ENCODE measurements at places on chromosomes 2 and 18. TPM values are rescaled to one million over a fixed set of nuclear protein-coding genes. Genes with fewer than 3 reads are reported as not detected.

DNA sequence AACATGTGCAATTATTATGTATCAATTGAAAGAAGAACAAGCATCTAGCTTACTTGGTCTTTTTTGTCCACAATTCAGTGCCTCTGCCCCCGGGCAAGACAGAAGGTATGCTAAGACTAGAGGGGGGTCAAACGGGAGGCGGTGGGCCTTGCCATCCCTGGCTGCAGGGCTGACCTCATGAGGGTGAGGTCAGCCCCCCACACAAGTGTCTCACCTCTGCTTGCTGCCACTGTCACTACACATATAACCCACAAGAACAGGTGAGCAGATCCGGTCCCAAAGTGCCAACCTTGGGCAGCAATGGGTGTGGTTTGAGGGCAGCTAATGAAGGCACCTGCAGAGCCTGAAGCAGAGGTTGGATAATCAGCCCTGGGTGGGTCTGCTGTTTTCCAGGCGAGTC lies 71.5 kb downstream of the EDAR start:
- no peak for DNase-seq

DNA sequence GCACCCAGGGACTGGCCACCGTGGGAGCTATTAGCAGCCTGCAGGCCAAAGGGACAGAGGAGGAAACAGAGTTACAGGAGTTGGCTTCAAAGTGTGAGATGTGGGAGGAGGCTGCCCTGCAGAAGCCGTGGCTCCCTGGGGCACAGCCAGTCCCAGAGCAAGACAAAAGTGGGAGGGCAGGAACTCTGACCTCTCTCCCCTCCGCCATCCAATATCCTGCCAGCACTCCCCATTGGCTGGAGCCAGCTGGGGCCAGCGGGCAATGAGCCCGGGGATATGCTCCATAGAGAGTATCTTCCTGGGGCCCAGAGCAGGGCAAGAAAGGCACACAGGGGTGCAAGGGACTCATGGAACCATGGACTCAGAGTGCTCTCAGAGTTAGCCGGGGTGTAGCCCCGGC lies 143.1 kb downstream of the INHBB start:
- DNase-seq: no peak

The CFAP210 gene
- total RNA-seq: not detected

- DNase-seq: no peak
These were observed 82.3 kb downstream of the INPP5D start for GRCh38 chr2:233142355-233142897.

GRCh38 chr18:6482198-6482977 lies 67.7 kb upstream of the L3MBTL4 start:
- peak; percentile 27 for DNase-seq

DNA sequence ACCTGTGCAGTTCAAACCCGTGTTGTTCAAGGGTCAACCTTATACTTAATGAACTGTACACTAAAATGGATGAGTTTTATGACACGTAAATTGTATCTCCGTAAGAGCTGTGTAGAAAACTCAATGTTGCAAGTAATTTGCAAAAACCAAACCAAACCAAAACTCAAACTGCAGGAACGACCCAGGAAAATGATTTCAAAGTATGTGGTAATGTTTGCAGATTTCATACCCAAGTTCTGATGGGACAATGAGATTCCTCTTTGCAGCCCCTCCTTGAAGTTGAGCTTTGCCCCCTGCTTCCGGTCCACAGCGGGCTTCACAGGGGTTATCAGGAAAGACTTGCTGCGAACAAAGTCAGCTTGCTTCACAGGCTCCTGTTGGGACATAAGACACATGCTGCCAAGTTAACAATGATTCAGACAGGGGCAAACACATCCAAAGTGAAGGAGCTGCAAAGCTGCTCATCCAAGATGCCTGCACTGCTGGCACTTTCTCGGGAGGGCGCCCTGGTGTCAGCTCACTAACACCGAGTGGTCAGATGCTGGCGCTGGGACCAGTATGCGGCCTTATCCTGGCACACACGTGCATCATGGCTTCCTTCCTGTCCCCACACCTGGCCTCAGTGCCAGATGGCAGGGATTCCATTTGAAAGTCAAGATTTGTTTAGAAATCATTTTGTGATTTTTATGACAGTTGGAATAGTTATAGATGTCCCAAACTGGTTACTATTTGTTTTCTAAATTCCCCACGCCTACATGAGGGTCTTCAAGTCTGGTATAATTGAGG lies 65.2 kb upstream of the MGAT4A start:
- no peak for DNase-seq

The FAM237A gene
- total RNA-seq: not detected

DNA sequence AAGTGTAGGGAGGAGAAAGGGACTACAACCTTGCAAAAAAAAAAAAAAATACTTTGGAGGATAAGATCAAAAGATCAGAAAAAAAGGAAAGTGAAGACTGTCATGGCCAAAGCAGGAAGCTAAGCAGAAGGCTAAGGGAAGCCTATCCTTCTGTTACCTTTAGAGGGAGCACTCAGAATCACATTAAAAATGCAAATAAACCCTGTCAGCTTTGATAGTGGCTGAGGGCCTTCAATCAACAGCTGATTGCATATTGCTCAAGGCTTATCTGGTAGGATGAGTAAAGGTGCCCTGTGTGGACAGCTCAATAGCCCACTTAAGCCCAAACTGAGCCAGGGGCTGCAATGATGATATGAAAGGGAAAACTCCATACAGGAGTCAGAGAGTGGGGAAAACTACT lies 1021.2 kb downstream of the LRP1B start:
- DNase-seq: no peak

- peak; percentile 4 for DNase-seq
These were observed 185.9 kb downstream of the ZNF521 start for GRCh38 chr18:25166113-25166512.

DNA sequence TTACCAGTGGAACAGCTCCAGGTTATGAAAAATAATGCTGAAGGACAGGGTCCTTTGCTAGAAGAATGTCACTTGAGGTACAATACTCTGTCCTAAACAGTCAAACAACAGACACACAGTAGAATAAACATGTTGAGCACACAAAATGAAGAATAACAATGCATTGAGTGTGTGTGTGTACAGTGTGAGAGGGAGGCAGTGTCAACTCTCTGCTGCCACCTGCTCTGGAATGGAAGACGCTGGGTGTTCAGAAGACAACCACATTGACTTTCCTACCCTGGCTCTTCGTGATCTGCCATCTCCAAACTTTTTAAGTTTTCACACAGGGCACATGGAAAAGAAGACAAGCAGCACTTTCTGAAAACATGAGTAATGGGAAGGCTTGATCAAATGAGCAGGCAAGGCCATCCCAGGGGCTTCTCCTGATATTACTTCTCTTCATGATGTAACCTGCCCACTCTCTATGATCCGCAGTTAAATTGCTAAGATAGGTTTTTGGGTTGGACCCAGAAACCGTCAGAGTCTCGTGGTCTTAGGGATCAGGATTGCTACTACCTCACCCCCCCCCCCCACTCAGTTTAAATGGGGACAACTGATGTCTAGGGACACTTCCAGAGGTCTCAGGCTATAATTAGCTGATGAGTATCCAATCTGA lies 533.2 kb upstream of the TNP1 start:
- no peak for DNase-seq

- no peak for DNase-seq
These were observed 153.5 kb upstream of the NFATC1 start for GRCh38 chr18:79242246-79242645.

The CHRNG gene
- not detected for total RNA-seq

DNA sequence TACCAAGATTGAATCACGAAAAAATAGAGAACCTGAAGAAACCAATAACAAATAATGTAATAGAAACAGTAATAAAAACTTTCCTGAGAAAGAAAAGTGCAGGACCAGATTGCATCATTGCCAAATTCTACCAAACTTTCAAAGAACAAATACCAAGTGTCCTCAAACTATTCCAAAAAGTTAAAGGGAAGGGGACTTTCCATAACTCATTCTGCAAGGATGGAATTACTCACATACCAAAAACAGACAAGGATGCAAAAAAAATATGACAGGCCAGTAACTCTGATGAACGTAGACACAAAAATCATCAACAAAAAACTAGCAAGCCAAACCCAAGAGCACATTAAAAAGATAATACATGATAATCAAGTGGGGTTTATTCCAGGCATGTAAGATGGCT lies 172.3 kb upstream of the SLC35G4 start:
- DNase-seq: no peak

All from fibroblast of the aortic adventitia (primary cell).